NCI-H1092 (cell line): ENCODE measurements at places on chromosomes 3 and 15.

GRCh38 chr3:130514681-130515080, 2.3 kb upstream of the COL6A6 start:
- no peak for DNase-seq

DNA sequence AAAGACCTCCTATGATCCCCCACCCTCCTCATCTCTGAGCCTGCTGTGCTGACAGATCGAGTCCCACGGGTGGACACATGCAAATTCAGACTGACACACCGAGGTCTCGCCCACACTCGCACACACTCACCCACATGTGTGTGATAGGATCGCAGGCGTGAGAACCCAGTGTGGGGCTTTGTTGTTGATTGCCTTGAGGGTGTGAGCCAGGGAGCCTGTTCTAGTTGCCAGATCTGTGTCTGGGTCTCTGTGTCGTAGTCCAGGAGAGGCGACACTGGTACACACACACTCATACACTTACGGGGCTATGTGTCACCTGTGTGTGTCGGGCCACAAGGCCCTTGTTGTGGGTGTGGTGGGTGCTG, 2.0 kb downstream of the EPHB3 start:
- DNase-seq: no peak

- no peak for DNase-seq
Measured at GRCh38 chr3:167940241-167940640, 155.5 kb downstream of the GOLIM4 start.

DNA sequence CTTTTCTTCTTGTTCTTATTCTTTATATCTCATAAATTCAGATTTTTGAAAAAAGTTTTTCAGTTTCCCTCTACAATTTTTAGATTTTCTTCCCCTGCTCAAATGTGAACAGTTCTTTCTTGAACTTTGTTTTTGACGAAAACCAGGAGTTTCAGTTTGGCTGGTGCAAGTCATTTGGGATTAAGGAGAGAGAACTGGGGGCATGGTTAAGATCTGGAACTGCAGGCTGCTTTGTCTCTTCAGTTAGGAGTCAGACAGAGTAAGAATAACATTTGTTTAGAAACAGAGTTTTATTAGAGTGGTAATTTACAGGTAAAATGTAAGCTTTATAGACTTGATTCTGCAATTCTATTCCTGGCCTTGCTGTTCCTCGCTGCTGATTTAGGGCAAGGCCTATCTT, 310.5 kb upstream of the C2CD4B start:
- no peak for DNase-seq

DNA sequence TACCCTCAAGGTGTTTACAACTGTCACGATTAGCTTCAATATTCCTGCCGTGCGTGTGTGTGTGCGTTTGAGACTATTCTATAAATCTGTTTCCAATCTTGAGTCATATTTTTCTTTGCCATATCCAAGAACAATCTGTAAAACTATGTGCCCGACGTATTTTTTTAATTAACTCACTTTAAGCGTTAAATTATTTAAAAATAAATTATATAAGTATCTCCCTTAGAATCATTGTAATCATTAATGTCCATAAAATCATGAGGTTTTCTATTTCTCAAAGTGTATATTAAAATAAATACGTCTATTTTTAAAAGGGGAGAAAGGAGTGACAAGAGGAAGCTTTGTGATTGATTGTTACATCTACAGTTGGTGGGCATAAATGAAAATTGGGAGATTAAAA, 2.9 kb downstream of the SETMAR start:
- no peak for DNase-seq

DNA sequence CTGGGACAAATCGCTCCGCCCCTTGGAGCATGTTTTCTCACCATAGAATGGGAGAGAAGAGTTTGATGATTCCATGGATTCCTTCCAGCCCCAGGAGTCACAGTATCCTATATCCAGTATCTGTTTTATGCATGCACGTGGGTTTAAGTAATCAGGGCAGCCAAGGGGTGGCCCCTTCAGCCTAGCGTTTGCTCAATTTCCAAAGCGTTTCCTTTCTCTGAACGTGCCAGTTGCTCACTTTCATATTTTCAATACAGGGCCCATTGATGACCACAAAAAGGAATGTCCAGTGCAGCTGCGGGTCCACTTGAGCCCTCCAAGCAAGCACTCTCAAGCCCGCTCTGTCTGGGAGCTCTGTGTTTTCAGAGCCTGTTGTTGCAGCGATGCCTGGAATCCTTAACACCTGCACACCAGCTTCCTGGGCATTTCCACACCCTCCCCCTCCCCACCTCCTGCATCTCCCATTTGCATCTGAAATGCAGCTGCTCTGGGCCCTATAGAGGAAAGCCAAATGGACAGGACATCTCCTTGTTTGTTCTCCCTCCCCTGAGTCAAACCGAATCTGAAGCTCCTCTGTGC, 164.3 kb upstream of the LPP start:
- DNase-seq: peak; percentile 28

DNA sequence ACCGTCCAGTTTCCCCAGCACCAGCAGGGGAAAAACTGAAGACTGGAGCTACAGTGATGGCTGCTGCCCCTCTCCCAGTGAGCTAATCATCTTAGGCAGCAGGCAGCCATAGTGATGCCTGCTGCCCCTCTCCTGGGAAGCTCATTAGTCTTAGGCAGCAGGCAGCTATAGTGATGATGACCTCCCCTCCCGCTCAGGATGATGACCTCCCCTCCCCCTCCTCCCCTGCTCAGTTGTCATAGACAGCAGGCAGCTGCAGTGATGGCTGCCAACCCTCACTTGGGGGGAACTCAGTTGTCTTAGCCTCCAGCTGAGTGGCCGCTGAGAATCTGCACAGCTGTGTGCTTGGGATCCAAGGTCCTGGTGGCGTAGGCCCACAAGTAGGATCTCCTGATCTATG, 80.9 kb upstream of the MANF start:
- DNase-seq: no peak

- peak; percentile 87 for DNase-seq
Measured at GRCh38 chr15:66224946-66225345, 28.6 kb downstream of the MEGF11 start.

GRCh38 chr3:162094301-162094700, 597.7 kb downstream of the OTOL1 start:
- no peak for DNase-seq
